Esophagus squamous epithelium (tissue), 5 donors: ENCODE measurements at places on chromosomes 4 and X. TPM values are rescaled to one million over a fixed set of nuclear protein-coding genes. Genes with fewer than 3 reads are reported as not detected.

GRCh38 chr4:4248885-4249203 lies 821 bp upstream of the TMEM128 start:
- no peak for DNase-seq

FGF13 gene
- 1.3 TPM for total RNA-seq

GRCh38 chr4:146401274-146401673 lies 120.5 kb downstream of the SLC10A7 start:
- DNase-seq: no peak

DNA sequence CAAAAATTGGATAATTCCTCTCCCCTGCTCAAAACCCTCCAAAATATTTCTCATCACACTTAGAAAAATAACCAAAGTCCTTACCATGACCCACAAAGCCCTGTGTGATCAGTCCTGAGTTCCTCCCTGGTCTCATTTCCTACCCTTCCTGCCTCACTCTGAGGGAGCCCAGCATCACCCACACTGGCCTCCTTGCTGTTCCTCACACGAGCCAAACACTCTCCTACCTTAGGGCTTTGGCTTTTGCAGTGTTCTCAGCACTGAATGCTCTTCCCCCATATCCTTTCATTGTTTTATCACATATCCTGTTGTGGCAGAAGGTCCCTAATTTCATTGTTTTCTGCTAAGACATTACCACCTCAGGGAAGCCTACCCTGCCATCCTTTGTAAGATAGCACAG lies 12.2 kb downstream of the MGAT4D start:
- DNase-seq: no peak

DNA sequence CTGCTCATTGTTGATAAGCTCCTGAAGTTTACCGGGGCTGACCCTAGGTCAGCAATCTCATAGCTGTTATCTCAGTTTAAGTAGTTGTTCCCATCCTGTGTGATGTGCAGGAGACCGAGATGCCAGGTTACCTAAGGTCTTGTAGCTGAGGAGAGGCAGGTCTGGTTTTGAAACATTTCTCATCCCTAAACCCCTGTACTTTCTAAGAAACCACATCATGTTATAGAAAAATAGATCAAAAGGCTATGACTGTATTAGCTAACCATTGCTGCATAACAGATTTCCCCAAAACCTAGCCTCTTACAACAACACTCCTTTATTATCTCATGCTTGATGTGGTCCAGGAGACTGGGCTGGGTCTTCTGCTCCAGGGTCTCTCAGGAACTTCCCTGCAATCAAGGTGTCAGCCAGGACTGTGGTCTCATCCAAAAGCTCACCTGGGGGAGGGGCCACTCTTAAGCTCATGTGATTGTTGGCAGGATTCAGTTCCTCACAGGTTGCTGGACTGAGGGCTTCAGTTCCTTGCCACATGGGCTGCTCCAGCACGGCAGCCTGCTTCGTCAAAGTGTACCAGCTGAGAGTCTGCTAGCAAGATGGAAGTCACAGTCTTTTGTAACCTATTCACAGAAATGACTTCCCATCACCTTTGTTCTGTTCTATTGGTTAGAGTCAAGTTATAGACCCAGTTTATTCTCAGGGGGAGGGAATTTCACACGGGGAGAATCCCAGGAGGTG lies 60.9 kb upstream of the CLCN4 start:
- DNase-seq: no peak

DNA sequence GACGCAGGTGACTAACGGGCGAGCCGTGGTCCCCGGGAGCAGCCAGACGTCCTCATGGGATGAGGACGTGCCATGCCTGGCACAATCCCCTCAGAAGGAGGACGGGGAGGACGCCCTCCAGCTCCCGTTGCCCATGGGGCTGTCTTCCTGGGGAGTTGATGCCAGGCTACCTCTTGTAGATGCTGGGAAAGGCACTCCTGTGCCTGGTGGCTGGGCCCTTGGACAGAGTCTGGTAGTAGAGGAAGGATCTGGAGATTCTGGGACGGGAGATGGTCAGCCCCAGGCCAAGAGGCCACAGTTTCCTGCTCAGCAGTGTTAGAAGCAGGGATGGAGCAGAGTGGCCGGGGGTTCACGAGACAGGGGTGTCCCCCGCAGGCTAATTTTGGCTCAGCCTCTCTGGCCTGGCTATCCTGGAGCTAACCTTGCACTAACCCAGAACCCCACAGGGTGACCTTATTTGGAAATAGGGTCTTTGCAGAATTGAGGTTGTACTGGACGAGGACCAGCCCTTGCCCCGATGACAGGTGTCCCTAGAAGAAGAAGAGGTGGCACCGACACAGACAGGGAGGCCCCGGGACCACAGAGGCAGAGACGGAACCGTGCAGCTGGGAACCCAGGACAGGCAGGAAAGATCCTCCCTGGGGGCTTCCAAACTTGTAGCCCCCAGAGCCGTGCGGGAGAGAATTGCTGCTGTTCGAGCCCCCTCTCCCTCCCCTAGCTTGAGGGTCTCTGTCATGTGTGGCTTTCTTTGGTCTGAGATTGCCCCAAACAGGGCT lies 50.1 kb upstream of the ADRA2C start:
- DNase-seq: no peak

MAGEE1 gene
- 0.44 TPM for total RNA-seq

GRCh38 chr4:15753081-15753480 lies 25.0 kb upstream of the CD38 start:
- no peak for DNase-seq

GRCh38 chrX:108299704-108300103 lies 138.5 kb downstream of the COL4A6 start:
- DNase-seq: no peak

UGT2A3 gene
- total RNA-seq: not detected

- no peak for DNase-seq
Measured at GRCh38 chr4:109005523-109005922, 242.7 kb upstream of the ETNPPL start.

MAGEA6 gene
- total RNA-seq: not detected

DNA sequence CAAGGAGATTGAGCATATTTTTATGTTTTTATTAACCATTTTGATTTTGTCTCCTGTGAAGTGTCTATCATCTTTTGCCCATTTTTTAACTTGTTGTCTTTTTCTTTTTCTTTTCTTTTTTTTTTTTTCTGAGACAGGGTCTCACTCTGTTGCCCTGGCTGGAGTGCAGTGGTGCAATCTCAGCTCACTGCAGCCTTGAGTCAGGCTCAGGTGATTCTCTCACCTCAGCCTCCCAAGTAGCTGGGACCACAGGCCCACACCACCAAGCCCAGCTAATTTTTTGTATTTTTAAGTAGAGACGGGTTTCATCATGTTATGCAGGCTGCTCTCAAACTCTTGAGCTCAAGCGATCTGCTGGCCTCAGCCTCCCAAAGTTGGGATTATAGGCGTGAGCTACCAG lies 4.6 kb upstream of the ADD1 start:
- no peak for DNase-seq

- DNase-seq: no peak
Measured at GRCh38 chr4:160044693-160045092, 941.8 kb downstream of the RAPGEF2 start.

RAI2 gene
- 0.70 TPM for total RNA-seq

DNA sequence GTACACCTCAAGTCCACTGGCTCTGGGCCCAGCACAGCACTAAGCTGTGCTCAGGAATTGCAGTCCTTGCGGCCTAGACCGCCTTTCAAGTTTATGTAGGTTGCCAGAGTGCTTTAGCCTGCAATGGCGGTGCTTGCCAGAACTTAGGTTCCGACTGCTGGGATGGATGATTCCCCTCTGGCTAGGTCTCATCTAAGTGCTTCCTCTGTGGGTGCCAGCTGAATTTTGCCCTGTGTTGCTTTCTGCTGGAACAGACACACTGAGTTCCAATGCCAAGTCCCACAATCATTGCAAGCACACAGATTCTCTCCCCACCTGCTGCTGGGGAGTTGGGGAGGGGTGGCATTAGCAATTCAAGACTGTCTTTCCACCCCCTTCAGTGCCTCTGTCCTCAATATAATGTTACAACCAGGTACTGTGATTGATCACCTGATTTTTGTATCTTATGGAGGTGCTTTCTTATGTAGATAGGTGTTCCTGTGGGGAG lies 129.5 kb downstream of the GRID2 start:
- DNase-seq: no peak

ENAM gene
- total RNA-seq: not detected

DNAJB14 gene
- total RNA-seq: 29.2 TPM

DNA sequence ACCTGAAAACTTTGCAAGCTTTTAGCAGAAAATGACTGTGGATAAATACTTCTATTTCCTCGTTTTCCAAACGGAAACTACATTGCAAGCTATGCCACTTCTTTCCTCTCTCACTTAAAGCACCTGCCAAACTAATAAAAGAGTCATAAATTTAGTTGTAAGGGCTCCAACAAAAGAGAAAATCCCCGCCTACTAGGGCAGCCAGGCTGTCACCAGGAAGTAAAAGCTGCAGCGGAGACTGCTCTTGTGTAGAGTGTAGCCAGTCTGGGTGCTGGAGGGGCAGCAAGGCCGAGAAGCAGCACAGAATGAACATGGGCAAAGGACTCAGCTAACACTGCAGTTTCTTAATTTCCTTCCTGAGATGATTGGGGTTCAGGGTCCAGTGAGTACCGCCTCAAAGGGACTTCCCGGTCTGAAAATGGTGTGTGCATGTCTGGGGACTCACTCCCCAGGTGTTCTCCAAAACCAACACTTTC lies 89.3 kb upstream of the MAML3 start:
- DNase-seq: no peak

GRCh38 chr4:21649391-21650090 lies 299.0 kb downstream of the KCNIP4 start:
- no peak for DNase-seq

GRCh38 chr4:7798178-7798995 lies 141.3 kb downstream of the AFAP1 start:
- no peak for DNase-seq

- DNase-seq: no peak
Measured at GRCh38 chrX:3581609-3582108, 131.8 kb downstream of the PRKX start.

DNA sequence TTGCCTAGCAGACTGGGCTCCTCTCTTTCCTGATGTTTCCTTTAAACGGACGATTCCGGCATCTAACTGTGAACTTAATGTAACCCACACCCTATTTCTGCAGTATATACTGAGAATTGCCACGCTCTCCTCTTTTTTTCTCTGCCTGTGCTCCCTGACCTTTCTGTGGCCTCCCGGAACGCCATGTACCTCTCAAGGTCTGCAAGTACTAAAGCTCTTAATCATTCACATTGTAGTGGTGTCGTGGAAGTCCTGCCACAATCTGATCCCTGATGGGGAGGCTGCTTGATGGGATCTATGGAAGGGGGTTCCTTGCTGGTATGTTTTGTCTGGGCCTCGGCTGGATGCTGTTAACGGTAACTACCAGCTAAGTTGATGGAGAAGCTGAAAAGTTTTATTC lies 302.9 kb upstream of the EPHA5 start:
- DNase-seq: no peak

PABPC1L2A gene
- not detected for total RNA-seq

GLA gene
- total RNA-seq: 32.8 TPM

GRCh38 chr4:102598086-102598761 lies 97.1 kb downstream of the NFKB1 start:
- no peak for DNase-seq

- no peak for DNase-seq
Measured at GRCh38 chrX:133444952-133445831, 29.9 kb upstream of the GPC4 start.

- DNase-seq: no peak
Measured at GRCh38 chrX:110428144-110428543, 69.5 kb downstream of the RTL9 start.

GRCh38 chr4:169523796-169524195 lies 88.6 kb downstream of the NEK1 start:
- no peak for DNase-seq

DNA sequence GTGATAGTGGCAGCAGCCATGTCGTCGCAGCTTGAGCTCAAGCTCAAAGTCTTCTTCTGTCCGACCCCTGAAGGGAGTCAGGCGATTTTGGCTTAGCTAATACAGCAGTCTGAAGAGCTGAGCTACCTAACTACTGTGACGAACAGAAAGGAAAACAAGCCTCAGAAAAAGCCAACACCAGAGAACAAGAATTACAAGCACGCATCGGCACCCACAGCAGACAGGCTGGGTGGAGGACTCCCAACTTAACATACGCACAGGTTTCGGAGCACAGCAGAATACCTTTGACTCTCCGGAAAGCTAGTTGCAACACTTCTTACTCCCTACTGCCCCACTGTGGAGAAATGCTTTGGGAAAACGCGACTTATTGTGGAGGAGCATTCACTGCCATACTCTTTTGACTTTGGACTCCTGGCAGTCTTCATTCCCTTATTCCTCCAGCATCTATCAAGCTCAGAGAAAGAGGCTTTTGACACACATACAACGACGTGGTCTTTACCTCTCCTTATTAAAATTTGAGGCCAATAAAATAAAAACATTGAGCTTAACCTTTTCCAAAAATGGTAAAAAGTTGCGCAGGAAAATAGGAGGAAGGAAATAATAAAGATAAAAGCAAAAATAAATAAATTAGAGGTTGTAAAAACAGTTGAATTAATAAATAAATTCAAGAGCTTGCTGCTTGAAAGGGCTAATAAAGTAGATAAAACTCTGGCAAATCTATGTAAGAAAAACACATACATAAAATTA lies 41.3 kb upstream of the GPC3 start:
- DNase-seq: no peak

GAGE12J gene
- total RNA-seq: not detected

DNA sequence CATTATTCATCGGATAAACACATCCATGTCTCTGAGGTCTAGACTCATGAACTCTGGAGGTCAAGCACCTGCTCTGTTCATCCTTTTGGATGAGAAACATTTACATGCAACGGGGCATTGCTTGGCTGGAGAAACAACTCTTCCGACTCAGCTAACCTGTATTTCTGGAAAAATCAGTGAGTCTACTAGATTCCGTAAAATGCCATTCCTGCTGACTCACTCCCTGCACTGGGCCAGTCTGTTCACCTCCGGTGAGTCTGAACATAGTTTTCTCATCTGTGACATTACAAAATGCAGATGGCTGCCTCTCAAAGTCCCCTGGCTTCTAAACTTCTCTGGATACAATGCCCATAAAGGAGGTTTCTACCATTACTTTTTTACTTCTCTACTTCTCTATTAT lies 185.7 kb upstream of the HS3ST1 start:
- DNase-seq: no peak

GRCh38 chrX:40424259-40424658 lies 156.5 kb upstream of the ATP6AP2 start:
- no peak for DNase-seq

MAGEH1 gene
- total RNA-seq: 2.4 TPM

GRCh38 chr4:10758906-10759305 lies 74.3 kb upstream of the CLNK start:
- DNase-seq: no peak

RTL5 gene
- total RNA-seq: 0.41 TPM

RIPPLY1 gene
- not detected for total RNA-seq

- DNase-seq: no peak
Measured at GRCh38 chr4:61556277-61556676, 356.2 kb downstream of the ADGRL3 start.

AVPR2 gene
- 0.32 TPM for total RNA-seq
